ENCODE measurements at places on chromosomes 1 and 21.
A peak's percentile ranks its signal among the peaks of the same experiment; 100 is the strongest.

DNA sequence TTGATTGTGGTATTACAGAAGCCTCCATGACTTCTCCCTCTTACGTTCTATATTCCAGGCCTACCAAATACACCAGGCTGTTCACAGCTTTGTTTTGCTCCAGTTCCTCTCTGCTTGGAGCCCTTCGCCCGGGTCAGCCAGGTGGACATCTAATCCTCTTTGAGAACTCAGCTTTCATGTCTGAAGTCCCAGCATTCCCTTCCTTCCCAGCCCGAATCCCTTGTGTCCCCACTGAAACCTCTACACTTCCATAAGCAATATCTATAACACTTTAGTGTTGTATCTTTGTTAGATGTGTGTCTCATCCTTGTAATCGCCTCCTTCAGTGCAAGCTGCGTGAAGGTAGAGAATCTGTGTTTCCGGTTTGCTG lies 1.9 kb downstream of the RNF11 start:
- peak; percentile 43 for DNase-seq

DNA sequence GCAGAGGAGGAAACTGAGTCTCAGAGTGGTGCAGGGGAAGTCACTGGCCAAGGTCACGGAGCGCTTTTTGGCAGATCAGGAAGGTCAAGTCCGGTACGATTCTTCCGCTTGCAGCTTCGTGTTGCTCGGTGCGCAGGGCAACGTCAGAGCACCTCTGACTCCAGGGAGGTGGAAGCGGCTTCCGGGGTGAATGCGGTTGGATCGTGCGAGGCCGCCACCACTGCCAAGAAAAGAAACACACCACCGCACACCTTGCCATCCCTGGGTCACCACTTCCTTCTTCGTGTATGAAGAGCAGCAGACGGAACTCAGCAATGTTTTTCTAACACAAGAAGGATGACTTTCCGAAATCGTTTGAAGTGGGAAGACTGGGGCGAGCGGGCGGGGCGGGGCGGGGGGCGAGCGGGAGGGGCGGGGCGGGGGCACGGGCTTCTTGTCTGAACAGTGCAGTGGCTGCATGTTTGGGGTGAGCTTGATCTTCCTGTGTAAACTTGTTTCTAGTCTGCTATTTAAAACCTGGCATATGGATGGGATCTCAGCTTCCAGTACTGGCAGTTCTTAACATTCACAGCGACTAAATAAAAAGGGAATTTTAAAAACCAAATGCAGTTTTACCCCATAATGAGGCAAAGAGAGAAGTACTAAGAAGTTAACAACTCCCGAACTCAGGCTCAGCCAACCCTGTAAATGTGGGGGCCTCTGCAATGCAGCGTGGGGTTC lies 300.0 kb downstream of the RRAGC start:
- DNase-seq: no peak

GRCh38 chr21:38619992-38620479 lies 121.8 kb upstream of the ERG start:
- no peak for DNase-seq

GRCh38 chr1:28156821-28157220 lies 19.7 kb downstream of the PTAFR start:
- no peak for DNase-seq

GRCh38 chr1:234362558-234362957 lies 10.7 kb upstream of the COA6 start:
- no peak for DNase-seq
